CD4-positive, alpha-beta T cell treated with Interferon alpha-2 for 1 hour (primary cell): ENCODE measurements at places on chromosomes 11 and 22.

DNA sequence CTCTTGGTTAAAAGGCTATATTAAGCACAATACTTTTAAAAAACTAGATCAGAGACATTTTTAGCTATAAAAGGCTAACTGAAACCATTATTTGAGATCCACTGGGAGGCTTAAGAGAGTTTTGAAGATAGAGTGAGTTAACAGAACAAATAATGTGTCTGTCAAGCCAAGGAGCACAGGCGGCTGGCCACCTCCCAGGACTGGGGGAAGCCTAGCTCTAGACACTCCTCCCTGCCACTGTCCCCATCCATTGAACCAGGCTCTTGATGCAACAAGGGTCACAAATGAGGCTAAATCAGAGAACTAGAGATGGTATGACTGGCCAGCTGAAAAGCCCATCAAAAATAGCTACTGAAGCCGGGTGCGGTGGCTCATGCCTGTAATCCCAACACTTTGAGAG, 63.0 kb downstream of the C22orf31 start:
- DNase-seq = no peak

DNA sequence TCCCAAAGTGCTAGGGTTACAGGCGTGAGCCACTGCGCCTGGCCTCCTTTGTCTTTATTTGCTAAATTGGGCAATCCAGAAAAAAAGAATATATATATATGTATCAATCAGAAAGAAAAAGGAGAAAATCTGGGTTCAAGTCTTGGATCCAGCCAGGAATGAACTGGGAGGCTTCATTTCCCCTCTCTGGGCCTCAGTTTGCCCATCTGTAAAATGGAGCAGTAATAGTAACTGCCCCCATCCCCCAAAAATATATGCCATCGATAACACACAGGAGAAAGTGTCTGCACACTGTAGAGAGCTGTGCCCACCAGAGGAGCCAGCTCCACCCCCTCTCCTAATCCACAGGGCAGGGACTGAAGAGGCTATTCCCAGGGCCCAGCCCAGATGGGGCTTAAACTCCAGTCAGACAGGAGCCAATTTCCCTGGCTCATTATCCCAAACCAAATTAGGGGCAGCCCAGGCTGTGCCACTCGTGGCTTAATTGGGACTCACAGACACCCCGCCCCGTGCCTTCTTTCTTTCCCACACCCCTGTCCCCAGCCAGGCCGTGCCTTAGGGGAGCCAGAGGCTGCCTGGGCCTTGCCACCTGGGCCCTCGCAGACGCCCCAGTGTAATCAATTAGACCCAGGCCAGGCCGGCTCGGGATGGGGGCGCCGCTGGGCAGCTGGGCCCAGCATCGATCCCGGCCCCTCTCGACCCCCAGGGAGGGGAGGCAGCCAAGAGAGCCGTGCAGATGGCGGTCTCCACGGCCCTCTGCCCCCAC, 171.5 kb downstream of the MN1 start:
- DNase-seq = no peak

DNA sequence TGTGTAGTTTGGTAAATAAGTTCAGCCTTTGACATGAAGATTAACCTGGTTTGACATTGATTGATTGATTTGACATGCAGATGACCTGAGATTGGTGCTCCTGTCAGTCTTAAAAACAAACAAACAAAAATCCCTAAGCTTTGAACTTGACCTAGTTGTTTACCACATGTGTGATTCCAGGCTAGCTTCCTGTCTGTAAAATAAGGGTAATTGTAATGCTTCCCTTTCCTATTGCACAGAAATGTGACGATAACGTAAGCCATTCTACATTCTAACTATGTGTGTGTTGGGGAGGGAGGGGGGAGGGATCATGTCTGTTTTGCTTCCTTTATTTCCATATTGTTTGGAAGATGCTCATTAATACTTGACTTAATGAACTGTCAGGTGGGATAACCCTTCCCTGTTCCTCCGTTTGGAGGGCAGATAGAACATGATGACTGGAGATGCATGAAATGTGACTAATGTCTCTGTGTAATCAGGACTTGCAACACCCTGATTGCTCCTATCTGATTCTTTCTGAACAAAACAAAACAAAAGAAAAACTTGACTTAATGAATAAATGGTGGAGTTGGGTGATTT, 106.1 kb upstream of the CLMP start:
- DNase-seq = peak; percentile 23

DNA sequence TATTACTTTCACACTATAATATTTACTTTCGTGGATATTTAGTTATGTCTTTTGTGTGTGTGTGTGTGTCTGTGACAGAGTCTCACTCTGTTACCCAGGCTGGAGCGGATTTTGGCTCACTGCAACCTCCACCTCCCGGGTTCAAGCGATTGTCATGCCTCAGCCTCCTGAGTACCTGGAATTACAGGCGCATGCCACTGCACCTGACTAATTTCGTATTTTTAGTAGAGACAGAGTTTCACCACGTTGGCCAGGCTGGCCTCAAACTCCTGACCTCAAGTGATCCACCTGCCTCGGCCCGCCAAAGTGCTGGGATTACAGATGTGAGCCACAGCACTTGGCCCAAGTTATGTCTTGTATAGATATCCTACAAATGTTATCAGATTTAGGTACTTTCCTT, 9.9 kb downstream of the PISD start:
- no peak for DNase-seq

GRCh38 chr11:8811571-8811970, 99.4 kb upstream of the AKIP1 start:
- no peak for DNase-seq

DNA sequence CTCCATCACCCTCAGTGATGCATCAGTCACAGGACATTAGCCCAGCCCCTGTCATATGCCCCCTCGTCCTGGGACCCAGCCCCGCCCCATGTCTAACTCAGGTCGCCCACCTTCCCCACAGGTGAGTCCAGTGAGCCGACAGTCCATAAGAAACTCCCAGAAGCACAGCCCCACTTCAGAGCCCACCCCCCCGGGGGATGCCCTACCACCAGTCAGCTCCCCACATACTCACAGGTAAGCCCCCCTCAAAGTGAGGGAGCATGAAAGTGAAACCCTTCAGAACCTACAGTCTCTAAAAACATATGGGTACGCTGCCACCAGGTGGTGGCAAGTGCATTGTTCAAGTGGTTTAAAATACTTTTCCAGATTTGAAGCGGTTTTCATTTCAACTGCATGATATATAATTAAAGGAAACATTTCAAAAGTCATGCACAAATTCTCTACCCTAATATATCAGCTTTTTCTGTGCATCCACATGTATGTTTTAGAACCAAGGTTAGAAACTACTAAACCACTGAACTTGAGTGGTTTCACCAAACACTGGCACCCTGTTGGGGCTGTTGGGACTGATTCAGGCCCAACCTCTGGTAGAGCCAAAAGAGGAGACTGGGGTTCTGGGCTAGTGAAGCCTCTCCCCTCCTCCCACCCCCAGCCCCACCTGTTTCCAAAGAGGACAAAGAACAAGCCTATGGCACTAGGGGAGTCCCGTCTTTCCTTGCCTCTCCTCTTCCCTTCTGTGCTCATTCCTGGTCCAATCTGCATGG, 17.3 kb downstream of the EPS8L2 start:
- peak; percentile 66 for DNase-seq

- no peak for DNase-seq
These were observed 81.4 kb downstream of the TBC1D22A start for GRCh38 chr22:46843821-46844255.

DNA sequence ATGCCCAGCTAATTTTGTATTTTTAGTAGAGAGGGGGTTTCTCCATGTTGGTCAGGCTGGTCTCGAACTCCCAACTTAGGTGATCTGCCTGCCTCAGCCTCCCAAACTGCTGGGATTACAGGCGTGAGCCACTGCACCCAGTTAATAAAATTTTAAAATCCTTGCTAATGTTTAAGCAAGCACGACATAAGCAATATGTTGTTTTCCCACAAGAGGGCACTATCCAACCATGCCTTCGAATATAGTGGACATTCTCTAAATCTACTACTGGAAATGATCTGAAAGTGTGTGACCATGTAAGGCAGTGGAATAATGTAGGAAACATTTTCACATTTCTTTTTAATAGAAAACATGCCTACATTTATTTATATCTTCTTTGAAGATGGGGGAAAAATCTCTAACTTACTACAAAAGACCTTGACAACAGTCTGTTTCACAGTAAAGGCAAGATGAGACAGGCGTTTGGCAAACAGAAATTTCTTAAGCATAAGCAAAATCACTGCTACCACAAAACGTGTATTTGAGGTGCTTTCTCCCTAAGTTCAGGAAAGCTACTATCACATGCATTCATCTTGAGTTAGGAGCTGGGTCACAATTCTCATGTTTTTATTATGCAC, 38.2 kb downstream of the PITPNB start:
- DNase-seq = peak; percentile 57

GRCh38 chr11:5618807-5619206, 6.0 kb upstream of the TRIM34 start:
- DNase-seq = no peak

- DNase-seq = no peak
These were observed 85.9 kb downstream of the BUD13 start for GRCh38 chr11:116686866-116687265.

- no peak for DNase-seq
These were observed 93.8 kb downstream of the KCNC1 start for GRCh38 chr11:17828311-17828751.

GRCh38 chr11:32939046-32939445, 46.4 kb downstream of the QSER1 start:
- DNase-seq = no peak

DNA sequence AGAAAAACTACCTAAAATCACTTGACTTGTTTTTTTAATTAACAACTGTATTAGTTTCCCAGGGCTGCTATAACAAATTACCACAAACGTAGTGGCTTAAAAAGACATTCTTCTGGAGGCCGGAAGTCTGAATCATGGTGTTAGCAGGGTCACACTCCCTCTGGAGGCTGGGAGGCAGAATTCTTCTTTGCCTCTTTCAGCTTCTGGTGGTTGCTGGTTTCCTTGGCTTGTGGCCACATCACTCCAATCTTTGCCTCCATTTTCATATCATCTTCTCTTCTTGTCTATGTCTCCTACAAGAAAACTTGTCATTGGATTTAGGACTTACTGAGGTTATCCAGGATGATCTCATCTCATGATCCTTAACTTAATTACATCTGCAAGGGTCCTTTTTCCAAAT, 7.4 kb upstream of the INCENP start:
- DNase-seq = no peak

DNA sequence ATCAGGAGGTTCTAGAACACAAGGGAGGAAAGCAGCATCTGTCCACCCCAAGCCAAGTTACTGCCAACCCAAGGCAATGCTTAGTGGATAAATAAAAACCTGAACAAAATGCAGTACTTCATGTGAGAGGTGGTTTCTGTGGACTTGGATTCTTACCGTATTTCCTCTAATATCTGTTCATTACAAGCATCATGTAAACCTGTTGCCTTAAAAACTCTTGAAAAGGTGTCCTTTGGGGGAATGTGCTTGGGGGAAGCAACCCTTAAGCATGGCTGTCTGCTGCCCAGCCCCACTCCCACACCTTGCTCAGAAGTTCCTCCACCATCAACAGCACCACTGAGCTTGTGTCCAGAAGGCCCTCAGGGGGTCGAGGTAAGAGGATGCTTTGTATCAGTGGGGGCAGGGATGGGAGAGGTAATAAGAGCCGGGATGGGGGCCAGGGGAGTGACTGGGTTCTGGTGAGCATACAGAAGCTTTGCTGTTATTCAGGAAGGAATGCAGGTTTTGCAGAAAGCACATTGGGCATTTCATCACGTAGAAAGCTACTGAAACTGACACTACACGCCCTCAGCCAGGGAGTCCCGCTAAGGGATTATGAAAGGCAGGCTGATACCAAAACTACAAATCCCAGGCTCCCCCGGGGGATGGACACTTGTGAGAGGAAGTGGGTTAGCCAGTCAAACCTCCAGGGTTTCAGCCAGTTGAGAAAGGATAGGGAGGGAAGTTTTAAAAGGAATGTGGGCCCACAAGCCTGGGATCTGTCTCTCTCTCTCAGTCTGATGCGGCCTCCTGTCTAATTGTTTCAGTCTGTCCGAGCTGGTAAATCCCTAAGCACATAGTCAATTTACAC, 52.0 kb downstream of the KCNJ1 start:
- DNase-seq = no peak

DNA sequence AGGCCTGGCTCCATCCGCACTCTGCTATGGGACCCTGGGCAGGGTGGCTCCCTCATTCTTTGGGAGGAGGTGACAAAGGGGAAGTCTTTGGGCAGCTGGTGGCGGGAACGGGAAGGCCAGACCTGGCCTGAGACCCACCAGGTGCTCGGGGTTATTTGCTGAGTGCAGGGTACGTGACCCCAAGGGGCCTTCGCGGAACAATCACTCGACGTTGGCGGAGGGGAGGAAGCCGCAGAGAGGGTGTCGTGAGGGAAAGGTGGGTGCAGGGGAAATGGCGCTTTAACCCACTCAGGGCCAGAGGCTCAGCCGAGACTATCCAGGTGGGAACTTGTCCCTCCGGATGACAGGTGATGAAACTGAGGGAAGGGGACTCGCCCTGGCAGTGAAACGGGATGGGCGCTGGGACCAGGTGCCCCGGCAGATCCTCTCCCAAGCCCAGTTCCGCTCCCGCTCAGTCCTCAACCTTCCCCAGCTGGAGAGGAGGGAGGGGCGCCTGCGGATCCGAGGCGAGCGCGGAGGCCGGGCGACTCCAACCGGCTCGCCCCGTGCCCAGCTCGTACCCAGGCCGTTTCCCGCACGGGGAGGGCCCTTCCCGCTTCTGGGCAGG, 911 bp downstream of the A4GALT start:
- no peak for DNase-seq

- DNase-seq = no peak
These were observed 1337.6 kb upstream of the TENM4 start for GRCh38 chr11:80778432-80778831.
